ENCODE measurements at places on chromosomes 3 and 15.
A peak's percentile ranks its signal among the peaks of the same experiment; 100 is the strongest.

GRCh38 chr3:13111173-13111872 is 38.1 kb upstream of the IQSEC1 start:
- peak; percentile 9 for DNase-seq

DNA sequence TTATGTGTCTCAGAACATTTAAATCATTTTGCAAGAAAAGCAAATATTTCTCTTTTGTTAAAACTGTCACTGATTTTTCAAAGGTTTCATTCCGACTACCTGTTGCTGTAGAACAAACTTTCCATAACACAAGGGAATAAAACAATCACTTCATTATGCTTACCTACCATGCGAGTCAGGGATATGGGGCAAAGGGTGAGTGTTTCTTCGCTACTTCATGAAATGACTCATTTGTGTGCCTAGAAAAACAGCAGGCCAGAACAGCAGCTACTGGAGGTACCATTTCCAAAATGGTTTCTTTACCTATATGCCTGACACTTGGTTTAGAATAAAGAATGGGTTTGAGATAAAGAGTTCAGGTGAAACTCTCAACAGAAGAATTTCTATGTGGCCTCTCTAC is 712.5 kb downstream of the PLOD2 start:
- no peak for DNase-seq

DNA sequence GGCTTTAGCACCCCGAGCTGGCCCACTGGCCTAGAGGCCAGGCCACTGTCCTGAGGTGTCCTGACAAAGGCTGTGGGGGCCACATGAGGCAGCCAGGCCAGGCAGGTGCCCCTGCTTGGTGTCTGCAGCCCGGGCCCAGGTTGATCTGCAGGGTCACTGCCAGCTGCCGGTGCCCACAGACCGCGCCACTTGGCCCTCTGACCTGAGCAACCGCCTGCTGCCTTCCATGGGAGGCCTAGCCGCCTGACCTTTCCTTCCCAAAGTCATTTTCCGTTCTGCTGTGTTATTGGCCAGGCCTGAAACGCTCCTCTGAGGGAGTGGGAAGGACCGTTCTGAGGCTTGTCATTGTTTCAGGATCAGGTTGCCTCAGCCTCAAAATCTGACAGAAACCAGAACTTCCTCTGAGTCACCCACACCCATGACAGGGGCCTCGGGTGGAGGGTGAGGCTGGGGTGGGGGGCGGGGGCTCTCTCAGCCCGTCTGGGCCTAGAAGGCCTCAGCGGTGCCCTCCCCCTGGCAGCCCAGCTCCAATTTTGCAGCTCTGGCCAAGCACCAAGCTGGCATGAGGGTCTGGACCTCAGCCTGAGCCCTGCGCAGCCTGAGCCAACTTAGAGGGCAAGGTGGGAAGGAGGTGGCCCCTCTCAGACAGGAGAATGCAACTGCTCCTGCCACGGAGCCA is 140.7 kb upstream of the MEF2A start:
- peak; percentile 74 for DNase-seq

GRCh38 chr3:100023150-100023549 is 91.2 kb downstream of the FILIP1L start:
- DNase-seq: no peak

GRCh38 chr15:25892126-25892525 is 29.0 kb upstream of the ATP10A start:
- no peak for DNase-seq

DNA sequence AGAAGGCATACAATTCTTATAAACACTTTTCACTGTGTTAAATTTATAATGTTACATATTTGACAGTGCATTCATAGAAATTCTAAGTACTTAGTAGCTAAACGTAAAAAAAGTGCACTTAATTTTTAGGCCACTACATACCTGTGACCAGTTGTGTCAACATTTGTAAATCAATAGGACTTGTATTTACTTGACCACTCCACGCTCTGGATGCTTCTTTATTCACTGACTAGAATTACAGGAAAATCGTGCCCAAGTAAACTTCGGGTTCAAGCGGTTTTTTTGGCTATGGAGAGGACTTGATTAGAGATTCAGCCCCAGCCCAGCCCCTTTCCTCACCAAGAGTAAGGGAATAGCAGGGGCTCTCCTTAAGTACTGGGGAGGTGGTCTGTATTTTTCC is 21.8 kb downstream of the WDR53 start:
- no peak for DNase-seq

Data from Right ventricle myocardium inferior (tissue), 1 donor.